Thymus (tissue), 14 donors: ENCODE measurements at places on chromosomes 2 and 18.

GRCh38 chr2:20563833-20564232, 87.1 kb downstream of the HS1BP3 start:
- no peak for DNase-seq

DNA sequence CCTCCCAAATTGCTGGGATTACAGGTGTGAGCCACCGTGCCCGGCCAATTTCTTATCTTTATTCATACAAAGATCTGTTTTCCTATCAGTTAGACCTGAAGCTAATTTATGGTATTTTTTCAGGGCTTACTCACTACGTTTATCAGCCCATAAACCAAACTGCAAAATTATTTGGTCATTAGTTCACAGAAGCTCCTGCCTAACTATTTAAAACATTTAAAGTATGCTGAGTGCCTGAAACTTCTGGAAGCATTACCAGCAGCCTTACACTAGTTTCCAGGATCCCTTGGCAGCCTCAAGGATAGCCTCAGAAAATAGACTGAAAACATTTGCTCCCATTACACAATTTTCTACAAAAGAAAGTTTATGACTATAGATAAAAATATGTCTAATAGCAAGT, 68.8 kb downstream of the GALNT13 start:
- no peak for DNase-seq

- no peak for DNase-seq
These were observed 623.9 kb downstream of the NRXN1 start for GRCh38 chr2:50408053-50408452.

DNA sequence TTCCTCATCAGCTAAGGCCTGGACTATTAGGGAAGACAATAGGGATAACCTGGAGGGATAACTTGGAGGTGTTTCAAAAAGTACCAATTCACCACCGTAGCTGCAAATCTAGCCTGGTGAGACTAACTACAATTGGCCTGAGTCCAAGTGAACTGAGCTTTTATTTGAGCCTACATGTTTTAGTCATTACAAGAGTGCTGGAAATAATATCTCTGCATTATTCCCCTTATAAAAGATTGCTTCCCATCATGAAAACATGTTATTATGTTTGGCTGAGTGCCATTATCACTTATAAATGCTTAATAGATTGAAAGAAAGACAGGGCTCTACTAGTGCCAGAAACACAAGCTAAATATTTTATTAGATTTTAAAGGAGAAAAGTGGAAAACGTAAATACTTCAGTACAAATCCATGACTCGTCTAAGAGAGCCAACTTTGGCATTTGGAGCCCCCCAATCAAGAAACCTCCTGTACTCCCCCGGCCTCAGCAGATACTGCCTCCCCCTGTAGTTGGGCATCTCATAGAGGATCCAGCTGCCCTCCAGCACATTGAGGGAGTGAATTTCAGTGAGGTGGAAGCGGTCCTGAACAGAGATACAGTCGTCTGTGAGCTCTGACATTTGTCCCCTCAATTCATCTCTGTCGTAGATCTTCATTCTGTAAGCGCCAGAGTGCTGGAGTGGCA, 3.6 kb downstream of the CRYGB start:
- no peak for DNase-seq

GRCh38 chr2:241860184-241861078, 1.7 kb upstream of the PDCD1 start:
- DNase-seq: no peak

DNA sequence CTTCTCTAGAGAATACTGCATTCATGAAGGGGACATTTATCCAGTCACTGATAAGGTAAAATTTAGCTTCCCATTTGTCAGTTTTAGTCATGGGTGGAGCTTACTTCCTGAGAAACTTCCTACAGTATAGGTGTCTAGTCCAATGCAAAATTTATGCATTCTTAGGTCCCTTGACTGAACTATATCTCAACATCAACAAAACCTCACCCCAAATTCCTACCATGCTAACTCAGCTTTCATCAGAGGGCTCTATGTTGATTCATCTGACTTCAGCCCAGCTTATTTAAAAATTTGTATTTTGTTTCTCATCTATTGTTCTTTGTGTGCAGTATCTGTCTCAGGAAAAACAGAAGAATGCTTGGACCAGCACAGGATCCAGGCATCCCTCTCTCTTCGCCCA, 296.4 kb upstream of the ACVR2A start:
- no peak for DNase-seq

GRCh38 chr2:70477441-70477844, 76.2 kb downstream of the TGFA start:
- DNase-seq: no peak

DNA sequence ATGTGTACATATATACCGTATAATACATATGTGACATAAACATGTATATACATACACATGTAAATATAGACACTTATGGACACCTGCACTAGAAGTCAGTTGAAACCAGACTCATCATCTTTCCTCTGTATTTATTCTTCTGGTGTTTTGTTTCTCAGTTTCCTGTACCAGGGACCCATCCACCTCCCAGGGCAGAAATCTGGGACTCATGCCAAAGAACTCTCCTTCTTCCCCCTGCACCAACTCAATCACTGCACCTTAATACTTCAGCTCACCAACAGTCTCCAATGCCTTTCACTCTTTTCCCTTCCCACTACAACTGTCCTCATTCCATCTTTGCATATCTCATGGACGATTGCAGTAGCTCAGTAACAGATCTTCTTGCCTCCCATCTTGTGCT, 428.0 kb downstream of the FBXO15 start:
- DNase-seq: no peak

DNA sequence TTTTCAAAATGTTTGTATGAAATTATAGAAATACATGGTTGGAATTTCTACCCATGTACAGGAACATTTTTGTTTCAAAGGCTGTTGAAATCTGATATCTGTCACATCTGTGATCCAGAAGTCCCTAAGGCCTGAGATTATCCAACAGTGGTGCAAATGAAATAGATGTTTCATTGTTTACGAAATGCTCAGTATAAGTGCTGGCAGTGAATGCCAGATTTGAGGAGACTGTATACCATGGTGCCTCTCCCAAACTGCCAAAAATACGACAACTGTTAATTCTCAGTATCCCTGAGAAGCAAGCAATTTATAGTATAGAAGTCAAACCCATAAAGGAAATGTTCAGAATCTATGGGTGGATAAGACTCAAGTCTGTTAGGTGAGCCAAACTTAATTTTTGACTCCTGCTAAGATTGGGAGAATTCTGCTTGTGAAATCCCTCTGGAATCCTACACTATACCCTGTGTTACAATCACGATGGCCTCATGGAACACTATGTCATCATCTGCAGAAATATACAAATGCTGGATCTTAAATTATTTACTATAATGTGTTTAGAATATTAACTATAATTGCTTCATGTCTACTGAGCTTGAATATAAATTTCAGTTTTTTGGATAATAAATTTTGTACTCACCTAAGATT, 71.2 kb upstream of the DOCK10 start:
- DNase-seq: no peak

- peak; percentile 29 for DNase-seq
These were observed at the start of gene ICA1L for GRCh38 chr2:202871300-202872141. TSS of gene ICA1L (minus strand) at chr2:202871766. CDS start at chr2:202829009, 42,757 bp downstream.

DNA sequence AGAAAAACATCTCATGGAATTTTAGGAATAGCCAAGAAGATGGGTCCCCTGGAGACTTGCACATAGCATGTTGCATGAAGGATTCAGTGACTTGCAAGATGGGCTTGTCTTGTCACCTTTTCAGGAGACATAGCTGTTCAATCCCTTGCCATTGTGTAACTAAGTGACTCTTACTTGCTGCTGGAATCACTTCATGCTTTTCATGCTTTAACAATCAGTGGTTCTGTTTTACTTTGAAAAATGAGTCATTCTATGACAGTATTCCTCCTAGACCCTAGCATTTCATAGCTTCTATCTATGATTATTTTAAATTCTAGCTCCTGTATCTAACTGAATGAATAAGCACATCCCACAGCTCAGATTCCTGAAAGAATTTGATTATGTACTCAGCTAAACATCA, 2.8 kb downstream of the KYNU start:
- no peak for DNase-seq

DNA sequence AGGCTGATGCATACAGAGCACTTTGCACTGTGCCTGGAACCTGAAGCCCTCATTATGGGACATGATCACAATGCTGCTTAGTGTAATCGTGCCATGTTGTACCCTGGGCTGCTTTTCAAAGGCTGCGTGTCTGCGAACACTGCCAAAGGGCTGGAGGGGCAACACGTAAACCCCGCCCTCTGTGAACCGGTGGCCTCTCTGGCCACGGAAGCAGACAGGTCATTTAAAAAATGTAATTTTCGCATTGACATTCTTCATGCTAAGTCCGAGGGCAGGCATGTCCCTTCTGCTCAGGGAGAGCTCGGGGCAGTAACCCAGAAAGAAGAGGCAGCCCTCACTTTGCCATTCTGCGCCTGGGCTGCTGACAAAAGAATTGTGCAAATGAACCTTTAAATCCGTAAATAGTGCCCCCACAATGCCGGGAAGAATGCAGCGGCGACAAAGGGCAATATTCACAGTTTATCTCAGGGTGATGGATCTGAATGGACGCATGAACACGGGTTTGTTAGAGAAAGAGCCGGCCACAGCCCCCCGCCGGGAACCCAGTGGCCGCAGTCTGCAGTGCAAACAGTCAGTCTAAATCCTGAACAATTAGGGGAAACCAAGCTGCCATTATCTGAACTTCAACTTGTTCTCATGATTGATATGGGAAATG, 226.1 kb downstream of the MYCN start:
- DNase-seq: no peak

GRCh38 chr2:188291617-188292347, at the start of gene GULP1:
TSS of gene GULP1 (plus strand) at chr2:188291874. CDS start at chr2:188477703, 185,829 bp downstream.
- peak; percentile 19 for DNase-seq

DNA sequence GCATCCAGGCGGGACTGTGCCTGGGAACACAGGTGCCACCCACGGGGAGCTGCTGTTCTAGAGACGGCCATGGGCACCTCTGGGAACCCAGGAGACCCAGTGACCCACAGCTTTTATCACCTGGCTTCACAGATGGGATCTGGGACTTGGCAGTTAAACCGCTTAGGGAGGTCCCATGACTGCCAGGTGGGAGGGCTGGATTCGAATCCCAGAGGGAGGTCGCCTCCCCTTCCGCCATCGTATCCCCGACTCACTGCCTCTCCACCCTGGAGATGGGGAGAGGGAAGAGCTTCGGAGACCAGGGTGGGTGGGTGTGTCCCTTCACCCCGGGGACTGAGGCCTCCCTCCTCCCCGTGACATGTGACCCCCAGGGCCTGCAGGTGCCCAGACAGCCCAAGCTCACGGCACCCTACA, 169.4 kb downstream of the RTP5 start:
- DNase-seq: no peak

GRCh38 chr2:10900216-10901109, 11.3 kb upstream of the KCNF1 start:
- no peak for DNase-seq

DNA sequence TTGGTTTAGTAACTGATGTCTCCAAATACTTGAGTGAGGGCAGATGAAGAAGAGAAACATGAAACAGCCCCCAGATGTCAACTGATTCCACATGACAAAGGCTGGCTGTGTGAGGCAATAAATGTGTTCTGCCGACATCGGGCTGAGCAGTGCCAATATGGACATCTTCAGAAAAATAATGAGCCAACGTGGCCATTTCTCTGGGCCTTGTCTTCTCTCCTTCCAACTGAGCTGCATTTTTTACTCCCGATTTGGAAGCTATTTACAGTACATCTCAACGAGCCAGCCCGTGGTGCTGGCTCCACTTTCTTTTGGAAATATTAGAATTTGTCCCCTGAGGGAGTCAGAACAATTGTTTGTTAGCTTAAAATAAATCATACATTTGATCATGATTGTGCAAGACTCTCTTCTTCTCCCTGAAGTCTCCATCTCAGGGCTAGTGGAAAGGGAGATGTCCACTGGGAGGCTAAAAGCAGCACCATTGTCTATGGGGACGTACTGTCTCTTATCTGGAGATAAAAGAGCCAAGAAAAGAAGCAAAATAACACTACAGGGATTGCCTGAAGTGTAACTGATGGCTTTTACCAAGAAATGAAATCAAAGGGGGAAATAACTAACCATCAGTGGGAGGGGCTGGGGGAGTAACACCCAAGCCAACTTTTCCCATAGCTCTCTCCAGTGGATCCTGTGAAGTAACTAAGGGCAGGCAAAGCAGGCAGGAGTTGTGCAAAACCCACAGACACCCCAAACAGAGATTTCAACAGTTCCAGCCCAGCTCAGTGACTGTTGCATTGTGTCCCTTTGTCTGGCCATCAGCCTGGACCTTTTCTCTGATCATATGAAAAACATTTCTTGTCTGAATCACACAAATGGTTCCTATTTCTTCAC, 114.8 kb downstream of the RDH14 start:
- no peak for DNase-seq

DNA sequence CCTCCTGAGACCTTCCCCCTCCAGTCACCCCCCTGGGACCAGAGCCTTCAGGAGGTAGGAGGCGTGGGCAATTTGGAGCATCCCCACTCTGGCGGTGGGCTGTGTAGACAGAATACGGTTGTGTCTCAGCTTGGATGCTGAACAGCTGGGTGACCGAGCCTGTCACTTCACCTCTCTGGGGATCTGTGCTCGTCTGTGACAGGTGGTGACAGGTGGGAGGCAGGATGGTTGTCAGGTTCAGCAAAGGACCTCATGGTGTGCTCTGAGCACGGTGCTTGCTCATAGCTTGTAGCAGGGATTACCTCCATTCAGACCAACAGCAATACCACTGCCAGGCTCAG, 186.5 kb upstream of the HS6ST1 start:
- DNase-seq: no peak

- DNase-seq: no peak
These were observed 257.9 kb downstream of the DYSF start for GRCh38 chr2:71711133-71711855.

GRCh38 chr2:130363479-130363878, 7.6 kb downstream of the PTPN18 start:
- DNase-seq: no peak

GRCh38 chr2:71379086-71379485, 47.5 kb downstream of the ZNF638 start:
- no peak for DNase-seq

DNA sequence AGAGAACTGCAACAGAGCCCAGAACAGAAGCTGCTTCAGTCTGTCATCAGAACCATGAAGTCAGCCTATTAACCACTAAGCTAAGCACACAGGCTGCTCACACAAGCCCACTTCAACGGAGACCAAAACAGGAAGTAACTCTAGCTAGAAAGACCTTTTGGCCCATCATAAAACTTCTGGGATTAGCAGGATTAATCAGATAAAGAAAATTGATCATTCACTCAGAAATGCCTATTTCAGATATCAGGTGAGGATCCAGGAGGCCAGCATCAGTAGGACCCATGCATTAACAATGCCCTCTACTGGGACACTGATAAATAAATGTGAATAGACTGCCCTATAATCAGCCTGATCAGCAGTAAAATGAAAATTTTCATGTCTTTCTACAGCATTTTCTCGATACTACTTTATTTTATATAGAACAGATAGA, 101.4 kb downstream of the WDPCP start:
- no peak for DNase-seq

DNA sequence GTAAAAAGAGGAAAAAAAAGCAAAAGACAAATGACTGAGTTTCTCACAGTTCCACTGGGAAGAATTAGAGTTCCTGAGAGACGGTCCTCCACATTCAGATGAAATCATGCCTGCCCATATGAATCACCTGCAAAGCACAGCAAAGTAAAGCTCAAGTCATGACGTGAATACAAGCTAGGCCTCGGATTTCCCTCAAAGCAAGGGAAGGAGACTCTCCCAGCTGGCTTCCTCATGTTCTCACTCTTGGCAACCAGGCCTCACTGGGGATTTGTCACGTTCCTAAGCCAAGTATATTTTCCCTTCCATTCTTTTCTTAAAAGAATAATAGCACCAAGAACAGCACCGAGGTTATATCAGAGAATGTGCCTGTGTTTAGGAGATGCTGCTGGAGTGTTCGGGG, 47.0 kb downstream of the CYP27C1 start:
- DNase-seq: no peak
